ENCODE measurements at places on chromosomes 7 and 10.

DNA sequence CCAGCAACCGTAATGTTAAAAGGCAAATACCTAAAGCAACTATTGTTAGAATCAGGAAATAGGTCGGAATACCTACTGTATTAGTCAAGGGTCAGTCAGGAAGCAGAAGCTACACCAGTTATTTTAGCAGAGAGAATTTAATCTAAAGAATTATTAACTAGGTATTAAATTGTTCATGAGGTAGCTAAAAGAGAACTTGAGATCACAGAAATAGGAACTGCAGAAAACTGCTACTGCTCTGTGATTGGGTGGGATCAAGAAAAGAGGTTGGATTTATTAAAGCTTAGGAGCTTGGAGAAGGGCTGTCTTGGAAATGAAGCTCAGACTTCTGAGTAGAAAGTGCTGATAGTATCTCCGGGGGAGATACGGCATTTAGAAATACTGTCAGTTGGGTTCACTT is 20.0 kb upstream of the ZNF438 start:
- no peak for DNase-seq

DNA sequence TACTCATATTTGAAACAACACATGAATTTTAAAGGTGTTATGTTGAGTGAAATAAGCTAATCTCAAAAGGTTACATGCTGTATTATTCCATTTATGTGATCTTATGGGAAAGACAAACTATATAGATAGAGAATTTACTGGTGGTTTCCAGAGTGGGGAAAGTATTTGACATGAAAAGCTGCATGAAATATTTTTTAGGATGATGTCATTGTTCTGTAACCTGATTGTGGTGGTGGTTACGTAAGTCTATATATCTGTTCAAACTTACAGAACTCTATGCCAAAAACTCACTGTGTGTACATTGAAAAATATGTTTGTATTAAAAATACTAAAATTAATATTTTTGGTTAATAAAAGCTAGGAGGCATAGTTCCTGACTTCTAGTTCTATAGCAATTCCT is 453.0 kb downstream of the SORCS3 start:
- no peak for DNase-seq

GRCh38 chr7:72577107-72577506 is 165.0 kb upstream of the CALN1 start:
- no peak for DNase-seq

- DNase-seq = peak; percentile 31
Observed at GRCh38 chr7:121366852-121367431, 29.2 kb downstream of the FAM3C start.

DNA sequence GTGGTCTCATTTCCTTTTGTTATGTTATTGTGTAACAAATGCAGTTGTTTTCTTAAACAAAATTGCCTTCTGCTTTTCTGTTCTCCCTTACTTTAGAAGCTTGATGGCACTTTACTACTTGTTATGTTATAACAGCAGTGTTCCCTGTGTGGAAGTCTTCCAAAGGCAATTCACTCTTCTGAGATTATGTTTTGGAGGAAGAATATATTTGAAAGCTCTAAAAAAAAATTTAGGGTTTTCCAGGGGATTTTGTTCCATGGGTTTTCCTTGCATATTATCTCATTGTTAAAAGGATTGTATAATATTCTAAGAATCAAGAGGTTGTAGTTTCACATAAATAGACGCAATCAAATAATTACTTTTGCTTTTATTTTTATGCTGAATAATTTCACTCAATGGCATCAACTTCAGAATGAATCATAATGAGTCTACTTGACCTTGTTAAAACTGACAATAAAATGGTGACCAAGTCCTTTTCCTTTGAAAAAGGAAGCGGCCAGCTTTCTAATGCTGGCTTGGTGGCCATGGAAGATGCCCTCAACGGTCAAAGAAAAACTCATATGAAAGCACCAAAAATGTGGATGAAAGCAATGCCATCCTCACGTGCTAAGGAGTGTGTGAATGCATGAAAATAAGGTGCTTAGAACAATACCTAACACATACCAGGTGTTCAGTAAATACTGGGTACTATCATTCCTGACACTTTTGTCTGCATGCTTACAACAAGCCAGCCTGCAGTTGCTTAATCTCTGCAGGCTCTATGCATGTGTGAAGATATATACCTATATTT is 92.4 kb upstream of the KLF6 start:
- no peak for DNase-seq

DNA sequence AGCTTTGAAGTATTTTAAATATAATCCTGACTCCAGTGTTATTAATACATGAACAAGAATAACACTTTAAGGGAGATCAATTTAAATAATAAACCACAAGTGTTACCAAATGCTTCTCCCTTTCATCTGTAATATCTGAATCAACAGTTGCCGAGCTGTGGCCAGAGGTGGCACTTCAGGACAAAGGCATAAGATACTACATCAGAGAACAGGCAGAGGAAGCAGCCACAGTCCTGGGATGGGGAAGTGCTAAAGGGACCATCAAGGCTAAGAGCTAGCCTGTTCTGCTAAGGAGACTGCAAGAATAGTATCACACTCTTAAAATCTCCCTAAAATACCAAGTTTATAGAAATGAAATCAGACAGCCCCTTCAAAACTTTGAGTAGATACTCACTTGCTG is 378.2 kb upstream of the PRKCQ start:
- DNase-seq = no peak

DNA sequence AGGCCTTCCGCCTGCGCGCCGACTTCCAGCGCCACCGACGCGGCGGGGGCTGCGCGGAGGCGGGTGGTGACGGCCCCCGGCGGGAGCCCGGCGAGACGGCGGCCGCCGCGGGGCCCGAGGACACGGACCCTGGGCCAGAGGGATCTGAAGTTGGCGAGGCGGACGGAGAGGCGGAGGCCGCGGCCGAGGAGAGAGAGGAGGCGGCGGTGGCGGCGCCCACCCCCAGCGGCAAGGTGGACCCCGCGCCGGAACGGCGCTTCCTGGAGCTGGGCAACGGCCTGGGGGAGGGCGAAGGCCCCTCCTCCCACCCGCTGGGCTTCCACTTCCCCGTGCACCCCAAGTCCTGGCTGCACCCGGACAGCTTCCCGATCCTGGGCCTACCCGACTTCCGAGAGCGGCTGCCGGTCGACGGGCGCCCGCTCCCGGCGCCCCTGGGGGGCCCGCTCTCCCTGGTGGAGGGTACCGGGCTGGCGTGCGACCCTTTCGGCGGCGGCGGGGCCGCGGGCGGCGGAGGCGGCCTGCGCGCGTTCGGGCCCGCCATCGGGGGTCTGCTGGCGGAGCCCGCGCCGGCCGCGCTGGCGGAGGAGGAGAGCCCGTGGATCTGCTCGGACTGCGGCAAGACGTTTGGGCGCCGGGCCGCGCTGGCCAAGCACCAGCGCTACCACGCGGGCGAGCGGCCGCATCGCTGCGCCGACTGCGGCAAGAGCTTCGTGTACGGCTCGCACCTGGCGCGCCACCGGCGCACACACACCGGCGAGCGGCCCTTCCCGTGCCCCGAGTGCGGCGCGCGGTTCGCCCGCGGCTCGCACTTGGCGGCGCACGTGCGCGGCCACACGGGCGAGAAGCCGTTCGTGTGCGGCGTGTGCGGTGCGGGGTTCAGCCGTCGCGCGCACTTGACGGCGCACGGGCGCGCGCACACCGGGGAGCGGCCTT is 16.2 kb downstream of the ZNF316 start:
- no peak for DNase-seq

- peak; percentile 17 for DNase-seq
Observed at GRCh38 chr10:91389636-91390512, 20.3 kb upstream of the HECTD2 start.

- no peak for DNase-seq
Observed at GRCh38 chr10:71075759-71076472, 136.5 kb upstream of the UNC5B start.

DNA sequence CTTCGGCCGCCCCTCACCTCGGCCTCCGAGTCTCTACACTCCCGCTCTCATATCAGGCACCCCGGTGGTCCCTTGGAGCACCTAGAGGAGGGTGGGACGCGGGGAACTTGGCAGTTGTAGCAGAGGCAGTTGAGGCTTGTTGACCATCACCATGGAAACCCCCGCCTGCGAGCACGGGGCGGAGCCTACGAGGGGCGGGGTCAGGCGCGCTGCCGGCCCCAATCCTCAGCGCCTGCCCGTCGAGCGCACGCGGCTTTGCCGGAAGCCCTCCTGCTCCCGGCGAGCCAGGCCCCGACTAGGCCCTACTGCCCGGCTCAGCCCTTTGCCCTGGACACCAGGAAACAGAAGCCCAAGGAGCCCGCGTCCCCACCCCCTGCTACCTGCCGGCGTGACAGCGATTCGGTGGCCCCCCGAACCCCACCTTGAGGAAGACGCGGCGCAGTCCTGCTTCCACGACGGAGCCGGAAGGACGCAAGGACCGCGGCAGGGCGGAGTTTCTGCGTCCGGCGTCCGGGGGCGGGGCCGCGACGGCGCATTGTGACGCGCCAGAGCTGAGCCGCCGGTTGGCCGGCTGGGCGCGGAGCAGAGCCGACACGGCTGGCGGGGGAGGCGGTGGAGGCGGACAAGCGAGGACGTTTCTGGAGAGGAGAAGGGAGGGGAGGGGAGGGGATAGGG is at the start of gene HNRNPF:
TSS of gene HNRNPF (minus strand) at position 477 of the 675 bp plus-strand sequence. CDS start 21,302 bp downstream, outside the sequence.
- DNase-seq = peak; percentile 52

- no peak for DNase-seq
Observed at GRCh38 chr7:81367326-81367931, 402.4 kb downstream of the HGF start.

GRCh38 chr7:43303740-43304241 is 191.3 kb downstream of the HECW1 start:
- DNase-seq = no peak

GRCh38 chr7:2717293-2718261 is 29.6 kb downstream of the AMZ1 start:
- no peak for DNase-seq

- DNase-seq = no peak
Observed at GRCh38 chr7:68542831-68543230, 1055.4 kb upstream of the AUTS2 start.

DNA sequence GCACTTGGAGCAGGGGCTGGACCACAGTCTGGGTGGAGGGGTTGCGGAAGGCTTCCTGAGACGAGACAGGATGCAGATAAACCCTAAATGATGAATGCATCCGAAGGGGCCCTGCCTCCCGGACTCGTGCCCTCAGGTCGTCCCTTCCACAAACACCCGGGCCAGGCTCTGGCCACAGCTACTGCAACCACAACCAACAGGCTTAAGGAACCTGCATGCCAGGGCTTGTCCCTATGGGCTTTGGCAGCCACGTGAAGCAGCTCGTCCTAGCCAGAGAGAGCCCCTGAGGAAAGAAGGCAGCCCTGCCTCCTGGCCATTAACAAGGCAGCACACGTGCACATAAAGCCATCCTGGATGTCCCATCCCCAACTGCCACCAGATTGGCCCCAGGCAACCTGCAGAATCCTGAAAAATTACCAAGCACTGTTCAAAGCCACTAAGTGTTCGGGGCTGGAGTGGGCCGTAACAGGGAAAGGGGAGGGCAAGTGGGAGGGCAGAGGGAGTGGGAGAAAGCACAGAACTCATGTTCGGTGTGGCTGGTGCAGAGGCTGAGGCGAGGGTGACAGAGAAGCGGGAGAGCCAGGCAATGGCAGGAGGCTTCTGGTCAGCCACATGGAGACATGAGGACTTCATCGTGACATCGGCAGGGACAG is 62.7 kb downstream of the MAD1L1 start:
- no peak for DNase-seq

GRCh38 chr10:18085855-18086254 is 54.4 kb upstream of the CACNB2 start:
- DNase-seq = no peak

DNA sequence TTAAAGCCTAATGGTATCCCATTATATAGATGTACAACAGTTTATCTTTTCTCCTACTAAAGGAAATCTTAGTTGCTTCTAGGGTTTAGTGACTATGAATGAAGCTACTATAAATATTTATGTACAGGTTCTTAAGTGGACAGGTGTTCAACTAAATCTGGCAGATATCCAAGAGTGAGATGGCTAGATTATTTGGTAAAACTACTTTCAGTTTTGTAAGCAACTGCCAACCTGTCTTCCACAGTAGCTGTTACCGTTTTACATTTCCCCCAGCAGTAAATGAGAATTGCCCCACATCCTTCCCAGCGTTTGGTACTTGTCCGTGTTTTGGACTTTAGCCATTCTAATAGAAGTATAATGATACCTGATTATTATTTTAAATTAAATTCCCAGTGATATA is 144.9 kb upstream of the MAGI2 start:
- peak; percentile 72 for DNase-seq

DNA sequence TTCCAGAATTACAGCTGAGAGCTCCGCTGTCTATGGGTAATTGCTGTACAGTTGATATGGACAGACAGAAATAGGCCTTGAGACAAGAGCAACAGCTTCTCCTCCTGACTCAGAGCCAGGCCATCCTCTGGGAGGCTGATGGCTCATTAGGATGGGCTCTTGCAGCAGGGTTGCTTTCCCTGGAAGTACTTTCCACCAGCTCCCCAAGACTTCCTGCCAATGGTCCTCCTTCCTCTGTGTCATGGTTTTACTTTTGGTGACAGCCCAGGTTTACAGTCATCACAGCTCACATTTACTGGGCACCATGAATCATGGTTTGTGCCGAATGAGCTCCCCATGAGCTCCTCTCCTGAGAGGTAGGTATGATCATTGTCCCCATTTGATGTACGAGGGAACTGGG is 131.8 kb downstream of the HECW1 start:
- no peak for DNase-seq

DNA sequence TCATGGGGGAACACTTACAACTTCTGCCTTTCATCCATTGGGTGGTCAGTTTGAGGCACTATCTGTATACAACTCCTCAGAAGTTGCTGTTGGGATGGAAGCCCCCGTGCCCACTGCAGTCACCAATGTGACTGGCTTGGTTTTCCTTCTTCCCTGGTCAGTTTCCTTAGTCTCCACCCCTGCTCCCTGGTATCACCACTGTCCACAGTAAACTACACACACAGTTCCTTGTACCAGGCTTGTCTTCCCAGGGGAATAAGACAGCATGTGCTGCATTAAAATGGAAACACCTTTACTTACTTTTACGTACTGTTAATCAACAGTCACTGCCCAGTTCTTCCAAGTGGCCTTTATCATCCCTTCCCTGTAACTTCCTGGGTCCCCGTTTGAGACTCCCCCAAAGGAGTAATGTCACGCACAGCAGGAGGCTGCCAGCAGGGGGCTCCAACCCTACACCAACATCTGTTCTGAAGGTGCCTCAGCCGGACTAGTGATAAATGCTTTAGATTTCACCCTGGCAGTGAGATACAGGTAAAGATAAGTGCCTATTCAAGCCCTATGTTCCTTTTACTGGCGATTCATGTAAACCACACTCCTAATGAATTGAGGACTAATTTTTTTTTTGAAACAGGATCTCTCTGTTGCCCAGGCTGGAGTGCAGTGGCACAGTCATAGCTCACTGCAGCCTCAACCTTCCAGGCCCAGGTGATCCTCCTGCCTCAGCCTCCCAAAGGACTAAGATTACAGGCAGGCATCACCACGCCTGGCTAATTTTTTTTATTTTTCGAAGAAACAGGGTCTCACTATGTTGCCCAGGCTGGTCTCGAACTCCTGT is 45.3 kb upstream of the PIK3AP1 start:
- DNase-seq = no peak

Measured in NCI-H1417 treated with DMSO at 0.1 percent for 48 hours (cell line).